Forelimb muscle (tissue), 1 donor: ENCODE measurements at places on chromosomes 16 and 17. TPM values are rescaled to one million over a fixed set of nuclear protein-coding genes. Genes with fewer than 3 reads are reported as not detected.

Gene KRTAP9-4
- not detected for polyA plus RNA-seq

Gene CXCL16
- polyA plus RNA-seq: 5.1 TPM

Gene TXNDC11
- 19.4 TPM for polyA plus RNA-seq

Gene MRPL12
- polyA plus RNA-seq: 54.9 TPM

Gene MT1E
- 15.4 TPM for polyA plus RNA-seq

- peak; percentile 26 for DNase-seq
These were observed 42.8 kb upstream of the ZC3H18 start for GRCh38 chr16:88527186-88527936.

DNA sequence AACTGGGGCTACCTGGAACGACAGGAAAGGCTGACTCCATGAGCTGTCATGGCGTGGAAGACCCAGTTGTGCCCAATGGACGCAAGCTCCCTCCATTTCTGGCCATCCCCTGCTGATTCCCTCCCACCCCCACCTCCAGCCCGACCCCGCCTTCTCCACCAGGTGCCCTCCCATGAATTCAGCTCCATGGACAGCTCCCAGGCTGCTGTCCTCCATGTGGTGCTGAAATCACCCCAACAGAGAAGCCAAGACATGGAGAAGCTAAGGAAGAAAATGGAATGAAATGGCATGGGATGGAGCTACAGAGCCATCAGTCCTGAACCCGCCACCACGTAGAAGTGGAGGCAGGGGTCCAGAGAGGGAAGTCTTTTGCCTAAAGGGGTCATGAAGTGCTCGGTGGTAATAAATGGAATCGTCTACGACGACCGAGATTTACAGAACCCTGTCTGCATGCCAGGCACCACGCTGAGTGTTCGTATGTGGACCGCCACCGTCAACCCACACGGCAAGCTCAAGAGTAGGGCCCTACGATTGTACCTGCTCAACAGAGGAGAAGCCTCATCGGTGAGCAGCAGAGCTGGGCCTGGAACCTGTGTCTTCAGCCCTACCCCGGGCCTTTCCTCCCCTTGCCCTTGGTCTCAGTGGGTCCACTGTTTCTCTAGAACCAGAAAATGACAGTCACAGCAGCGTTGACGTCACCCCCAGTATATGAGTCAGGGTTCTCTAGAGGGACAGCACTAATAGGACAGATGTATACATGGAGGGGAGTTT is 9.3 kb upstream of the ZC3H18 start:
- DNase-seq: no peak

GRCh38 chr16:76956394-76956793 is 234.6 kb upstream of the MON1B start:
- DNase-seq: no peak
